ENCODE measurements at places on chromosomes 2 and 18.

GRCh38 chr18:62413206-62413605 is 88.1 kb downstream of the TNFRSF11A start:
- no peak for DNase-seq

DNA sequence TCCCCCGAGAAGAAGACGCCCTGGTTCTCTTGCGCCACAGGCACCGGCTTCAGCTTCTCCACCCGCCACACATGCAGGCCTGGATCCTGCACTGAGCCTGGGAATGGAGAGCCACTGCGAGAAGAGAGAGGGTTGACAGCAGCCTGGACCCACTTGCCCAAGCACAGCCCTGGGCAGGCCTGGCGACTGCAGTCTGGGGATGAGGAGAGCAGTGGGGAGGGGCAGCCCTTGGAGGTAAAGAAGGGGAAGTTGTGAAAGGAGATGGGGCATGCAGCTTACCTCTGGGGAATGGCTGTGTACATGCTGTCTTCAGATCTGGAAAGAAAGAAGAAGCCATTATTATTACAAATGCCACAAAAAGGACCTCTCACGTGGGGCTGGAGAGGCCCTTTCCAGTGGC is 8.3 kb downstream of the CAPG start:
- no peak for DNase-seq

- no peak for DNase-seq
These were observed 53.9 kb downstream of the ASAP2 start for GRCh38 chr2:9260464-9260918.

GRCh38 chr2:169961911-169962310 is 134.7 kb downstream of the UBR3 start:
- DNase-seq, result no peak

DNA sequence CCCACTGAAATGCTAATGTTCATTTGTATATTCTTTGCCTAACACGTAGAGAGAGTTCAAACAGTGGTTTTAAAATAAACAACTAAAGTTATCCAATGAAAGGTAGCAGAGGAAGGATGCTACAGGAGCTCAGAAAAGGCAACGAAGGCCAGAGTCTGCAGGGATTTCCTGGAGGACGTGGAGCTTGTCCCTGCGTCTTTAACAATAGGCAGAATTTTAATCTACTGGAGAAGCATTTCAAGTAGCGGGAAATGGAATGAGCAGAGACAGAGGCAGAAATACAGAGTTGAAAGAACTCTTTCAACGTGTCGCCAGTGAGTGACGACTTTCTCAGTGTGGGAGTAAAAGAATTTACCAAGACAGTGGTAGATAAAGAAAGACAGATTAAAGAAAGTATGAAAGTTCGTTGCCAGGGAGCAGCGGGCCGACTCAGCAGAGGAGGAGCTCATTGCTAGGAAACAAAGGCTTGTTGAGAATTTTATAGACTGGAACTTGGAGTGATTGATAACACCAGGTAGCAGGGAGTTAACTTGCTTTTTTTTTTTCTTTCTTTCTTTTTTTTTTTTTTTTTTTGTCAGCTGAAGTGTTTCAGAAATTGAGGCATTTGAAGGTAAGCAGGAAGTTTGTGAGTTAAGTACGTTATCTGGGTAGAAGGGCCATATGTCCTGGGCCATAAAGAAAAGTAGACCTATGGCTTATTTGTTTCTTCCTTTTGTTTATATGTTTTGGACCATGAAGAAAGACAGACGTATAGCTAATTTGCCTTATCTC is 625 bp upstream of the NBAS start:
- no peak for DNase-seq

DNA sequence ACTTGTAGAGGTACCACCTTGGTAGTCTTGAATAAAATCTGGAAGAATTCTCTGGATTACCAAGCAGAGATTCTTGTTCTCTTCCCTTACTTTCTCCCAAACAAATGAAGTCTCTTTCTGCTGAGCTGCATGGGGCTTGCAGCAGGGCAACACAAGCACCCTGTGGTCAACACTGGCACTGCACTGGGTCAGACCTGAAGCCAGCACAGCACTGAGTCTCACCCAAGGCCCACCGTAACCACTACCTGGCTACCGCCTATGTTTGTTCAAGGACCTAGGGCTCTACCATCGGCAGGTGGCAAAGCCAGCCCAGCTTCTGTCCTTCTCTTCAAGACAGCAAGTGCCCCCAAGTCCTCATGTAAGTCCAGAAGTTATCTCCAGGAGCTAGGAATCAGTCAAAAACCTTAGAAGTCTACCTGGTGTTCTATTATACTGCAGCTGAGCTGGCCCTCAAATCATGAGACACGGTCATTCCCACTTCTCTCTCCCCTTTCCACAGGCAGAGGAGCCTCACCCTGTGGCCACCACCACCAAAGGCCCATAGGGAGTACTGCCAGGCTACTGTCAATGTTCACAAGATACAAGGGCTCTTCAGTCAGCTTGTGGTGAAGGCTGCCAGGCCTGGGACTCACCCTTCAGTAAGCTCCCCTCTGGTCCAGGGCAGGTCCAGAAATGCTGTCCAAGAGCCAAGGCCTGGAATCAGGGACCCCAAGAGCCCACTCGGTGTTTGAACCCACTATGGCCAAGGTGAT is 18.4 kb downstream of the VPS54 start:
- DNase-seq, result no peak

GRCh38 chr18:40651163-40651562 is 1303.9 kb upstream of the PIK3C3 start:
- DNase-seq, result no peak

- no peak for DNase-seq
These were observed 132.2 kb upstream of the SMAD7 start for GRCh38 chr18:49082714-49083688.

DNA sequence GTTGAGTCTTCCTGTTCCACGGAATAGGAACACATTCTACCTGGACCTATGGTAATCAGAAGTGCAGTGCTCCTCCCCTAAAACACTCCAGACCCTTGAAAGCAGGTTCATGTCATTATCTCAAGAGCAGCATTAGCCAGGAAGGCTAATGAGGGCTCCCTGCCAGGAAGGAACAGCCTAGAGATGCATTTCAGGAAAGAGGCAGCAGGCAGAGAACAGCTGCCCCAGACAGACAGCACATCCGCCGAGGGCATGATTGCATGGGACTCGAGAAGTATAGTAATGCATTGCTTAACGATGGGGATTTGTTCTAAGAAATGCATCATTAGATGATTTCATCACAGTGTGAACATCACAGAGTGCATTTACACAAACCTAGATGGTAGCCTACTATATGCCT is 171.5 kb downstream of the ALK start:
- peak; percentile 53 for DNase-seq
